ENCODE measurements at places on chromosomes 7 and 10. TPM values are rescaled to one million over a fixed set of nuclear protein-coding genes. Genes with fewer than 3 reads are reported as not detected.

GRCh38 chr7:12322903-12323300 lies 80.8 kb downstream of the VWDE start:
- DNase-seq, result no peak

DNA sequence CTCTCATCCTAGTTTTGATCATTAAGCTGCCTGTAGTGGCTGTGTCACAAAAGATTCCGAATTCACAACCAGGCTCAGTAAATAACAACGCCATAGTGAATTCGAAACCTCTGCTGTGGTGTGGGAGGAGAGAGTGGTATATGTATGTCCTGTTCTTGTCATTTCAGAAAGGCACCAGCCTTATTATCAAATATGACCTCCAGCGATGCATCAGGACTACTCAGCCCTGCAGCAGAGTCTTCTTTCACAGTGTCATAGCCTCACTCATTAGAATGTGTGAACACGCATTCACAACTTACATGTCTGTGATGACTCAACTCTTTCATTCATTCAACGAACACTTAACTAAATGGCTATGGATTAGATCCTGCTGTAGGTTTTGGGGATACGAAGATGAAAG lies 15.3 kb downstream of the AOC1 start:
- DNase-seq, result no peak

GRCh38 chr7:41306486-41306885 lies 396.4 kb downstream of the INHBA start:
- no peak for DNase-seq

The CEP41 gene
- total RNA-seq, result 18.2 TPM

GRCh38 chr10:86048571-86048970 lies 318.0 kb downstream of the GRID1 start:
- no peak for DNase-seq

- DNase-seq, result peak; percentile 57
Observed at GRCh38 chr7:107958764-107959526, 44.0 kb downstream of the LAMB1 start.

GRCh38 chr10:132199268-132199853 lies 12.6 kb downstream of the DPYSL4 start:
- DNase-seq, result no peak

GRCh38 chr10:82826132-82826531 lies 951.1 kb downstream of the NRG3 start:
- DNase-seq, result no peak

DNA sequence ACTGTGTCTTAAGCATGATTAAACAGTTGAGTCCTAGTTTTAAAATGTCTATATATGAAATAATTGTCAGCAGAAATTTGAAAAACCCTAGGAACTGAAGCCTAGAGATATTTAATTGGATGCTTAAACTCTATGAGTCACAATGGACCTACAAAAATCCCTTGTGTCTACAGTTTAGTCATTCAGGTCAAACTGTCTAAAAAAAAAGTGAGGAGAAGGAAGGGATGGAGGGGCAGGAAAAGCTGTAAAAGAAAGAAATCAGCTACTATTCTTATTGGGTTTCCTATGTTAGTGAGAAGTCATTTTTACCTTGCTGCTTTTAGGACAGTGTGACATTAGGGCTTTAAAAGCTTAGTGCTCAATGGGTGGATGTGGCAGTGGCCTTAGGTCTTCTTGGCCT lies 406.1 kb upstream of the FZD8 start:
- no peak for DNase-seq

GRCh38 chr10:11424456-11425295 lies 186.8 kb downstream of the USP6NL start:
- DNase-seq, result peak; percentile 82

The CYP3A7 gene
- total RNA-seq, result not detected

- DNase-seq, result no peak
Observed at GRCh38 chr10:63574011-63574410, 52.8 kb downstream of the REEP3 start.

- DNase-seq, result peak; percentile 26
Observed at GRCh38 chr7:131111081-131111576, 216.5 kb upstream of the MKLN1 start.

The LRCH4 gene
- total RNA-seq, result 54.8 TPM

DNA sequence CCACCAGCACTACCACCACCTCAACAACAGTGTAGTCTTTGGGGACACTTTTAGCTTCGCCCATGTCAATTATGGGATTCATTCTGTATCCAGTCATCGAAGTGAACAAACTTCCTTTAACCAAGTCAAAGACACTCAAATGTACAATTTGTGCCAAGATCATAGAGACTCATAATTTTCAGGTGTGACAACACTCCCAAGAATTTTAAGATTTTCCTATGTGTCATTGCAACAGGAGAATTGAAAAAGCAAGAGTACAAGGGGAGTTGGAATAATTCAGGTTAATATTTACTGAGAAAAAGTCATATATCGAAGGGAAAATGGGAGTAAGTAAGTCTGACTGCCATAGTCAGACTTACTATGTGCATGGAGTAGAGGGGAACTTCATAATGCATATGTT lies 26.2 kb downstream of the PON1 start:
- DNase-seq, result no peak

The TCTN3 gene
- total RNA-seq, result 45.7 TPM

The SLC18A3 gene
- not detected for total RNA-seq

DNA sequence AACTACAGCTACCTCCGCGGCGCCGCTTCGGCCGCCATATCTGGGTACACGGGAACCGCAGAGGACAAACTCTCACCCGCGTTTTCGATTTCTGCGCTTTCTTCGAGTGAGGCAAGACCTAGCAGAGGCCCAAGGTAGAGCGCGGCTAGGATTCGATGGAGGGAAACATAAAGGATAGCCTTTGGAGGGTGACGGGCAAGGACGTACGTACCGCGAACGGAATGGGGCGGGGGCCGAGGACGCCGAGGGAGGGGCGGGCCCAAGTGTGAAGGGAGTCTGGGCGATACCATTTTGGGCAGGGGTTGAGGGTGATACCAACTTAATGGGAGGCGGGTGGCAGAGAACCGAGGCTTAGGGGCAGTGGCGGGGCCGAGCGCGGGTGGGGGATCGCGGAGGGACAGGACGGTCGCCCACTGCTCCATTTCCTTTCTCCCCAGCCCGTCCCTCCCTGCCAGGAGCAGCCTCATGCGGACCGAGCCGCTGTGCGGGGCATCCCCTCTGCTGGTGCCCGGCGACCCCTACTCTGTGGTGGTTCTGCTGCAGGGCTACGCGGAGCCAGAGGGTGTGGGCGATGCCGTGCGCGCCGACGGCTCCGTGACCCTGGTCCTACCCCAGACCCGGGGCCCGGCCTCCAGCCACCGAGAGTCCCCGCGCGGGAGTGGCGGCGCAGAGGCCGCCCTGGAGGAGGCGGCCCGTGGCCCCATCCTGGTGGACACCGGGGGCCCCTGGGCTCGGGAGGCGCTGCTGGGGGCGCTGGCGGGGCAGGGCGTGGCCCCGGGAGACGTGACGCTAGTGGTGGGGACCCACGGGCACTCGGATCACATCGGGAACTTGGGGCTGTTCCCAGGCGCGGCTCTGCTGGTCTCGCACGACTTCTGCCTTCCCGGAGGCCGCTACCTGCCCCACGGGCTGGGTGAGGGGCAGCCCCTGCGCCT lies at the start of gene MBLAC1:
Gene MBLAC1, plus strand, starts transcription at position 37 of the 935 bp plus-strand sequence. Its CDS starts 429 bp downstream, at position 466.
- DNase-seq, result peak; percentile 93

DNA sequence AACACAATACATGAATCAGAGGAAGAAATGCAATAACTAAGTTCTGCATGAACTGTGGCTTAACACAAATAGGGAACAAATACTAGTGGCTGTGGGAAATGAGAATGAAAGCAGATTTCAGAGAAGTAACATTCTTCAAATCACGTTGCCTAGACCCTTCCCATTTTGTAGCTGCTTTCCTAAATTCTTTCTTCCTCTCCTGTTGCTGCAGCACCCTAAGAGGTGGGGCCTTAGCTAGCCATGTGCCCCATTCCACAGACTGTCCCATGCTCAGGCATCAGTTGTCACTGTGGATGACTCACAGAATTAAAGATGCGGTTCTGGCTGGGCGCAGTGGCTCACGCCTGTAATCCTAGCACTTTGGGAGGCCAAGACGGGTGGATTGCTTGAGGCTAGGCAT lies 704.7 kb upstream of the C7orf33 start:
- no peak for DNase-seq

The SYT15B gene
- total RNA-seq, result 1.6 TPM

The NPC1L1 gene
- 0.08 TPM for total RNA-seq

GRCh38 chr10:87838650-87839049 lies 20.6 kb upstream of the ATAD1 start:
- no peak for DNase-seq

Data from adrenal gland (tissue), 19 donors.